ENCODE measurements at places on chromosomes 11 and 22.

DNA sequence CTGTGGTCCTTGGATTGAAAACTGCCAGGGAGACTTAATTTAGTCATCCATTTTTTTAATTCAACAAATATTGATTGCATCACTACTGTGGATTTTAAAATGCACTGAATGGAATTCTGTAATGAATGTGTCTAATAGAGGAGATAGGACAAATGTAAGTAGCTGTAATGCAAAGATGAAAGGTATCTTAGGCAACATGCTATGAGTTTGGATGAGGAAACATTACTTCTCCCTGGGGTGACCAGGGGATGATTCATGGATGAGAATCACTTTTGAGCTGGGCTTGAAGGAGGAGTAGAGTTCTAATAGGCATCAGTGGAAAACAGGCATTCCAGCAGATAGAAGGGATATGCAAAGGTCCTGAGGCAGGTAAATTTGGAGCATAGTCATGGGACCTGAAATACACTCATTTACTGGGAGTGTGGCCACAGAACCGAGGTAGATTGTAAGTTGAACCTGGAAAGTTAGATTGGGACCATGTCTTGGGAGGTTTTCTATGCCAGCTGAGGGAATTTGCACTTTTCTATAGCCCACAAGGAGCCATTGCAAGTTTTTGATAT lies 43.4 kb downstream of the PKNOX2 start:
- no peak for DNase-seq

GRCh38 chr11:63629426-63629825 lies 15.2 kb upstream of the PLAAT3 start:
- no peak for DNase-seq

DNA sequence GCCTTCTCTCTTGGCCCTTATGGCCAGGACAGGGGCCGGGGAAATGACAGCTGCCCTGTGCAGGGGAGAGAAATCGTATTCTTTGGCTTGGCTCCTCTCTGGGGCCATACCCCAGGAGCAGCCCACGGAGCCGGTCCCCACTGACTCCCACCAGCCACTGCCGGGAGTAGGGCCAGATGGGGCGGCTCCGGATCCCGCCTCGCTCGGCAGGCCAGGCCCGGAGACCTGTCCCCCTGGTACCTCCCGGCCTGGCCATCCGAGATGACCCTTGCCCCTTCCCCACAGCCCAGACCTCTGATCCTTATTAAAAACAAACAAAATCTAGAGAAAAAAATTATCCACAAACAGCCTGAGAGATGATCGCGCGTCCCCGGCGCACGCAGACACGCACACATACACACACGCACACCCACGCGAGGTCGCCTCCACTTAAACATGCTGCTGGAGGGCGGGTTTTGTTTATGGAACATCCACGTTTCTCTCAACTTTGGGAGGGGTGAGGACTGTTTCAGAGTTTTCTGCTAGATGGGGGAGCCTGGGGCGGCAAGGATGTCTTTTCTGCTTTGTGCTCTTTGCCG lies 59.1 kb downstream of the IGLL1 start:
- DNase-seq, result peak; percentile 64

GRCh38 chr11:12290477-12290922 lies 86.9 kb upstream of the PARVA start:
- no peak for DNase-seq

GRCh38 chr11:119125821-119126220 lies 4.4 kb downstream of the HINFP start:
- DNase-seq, result no peak

DNA sequence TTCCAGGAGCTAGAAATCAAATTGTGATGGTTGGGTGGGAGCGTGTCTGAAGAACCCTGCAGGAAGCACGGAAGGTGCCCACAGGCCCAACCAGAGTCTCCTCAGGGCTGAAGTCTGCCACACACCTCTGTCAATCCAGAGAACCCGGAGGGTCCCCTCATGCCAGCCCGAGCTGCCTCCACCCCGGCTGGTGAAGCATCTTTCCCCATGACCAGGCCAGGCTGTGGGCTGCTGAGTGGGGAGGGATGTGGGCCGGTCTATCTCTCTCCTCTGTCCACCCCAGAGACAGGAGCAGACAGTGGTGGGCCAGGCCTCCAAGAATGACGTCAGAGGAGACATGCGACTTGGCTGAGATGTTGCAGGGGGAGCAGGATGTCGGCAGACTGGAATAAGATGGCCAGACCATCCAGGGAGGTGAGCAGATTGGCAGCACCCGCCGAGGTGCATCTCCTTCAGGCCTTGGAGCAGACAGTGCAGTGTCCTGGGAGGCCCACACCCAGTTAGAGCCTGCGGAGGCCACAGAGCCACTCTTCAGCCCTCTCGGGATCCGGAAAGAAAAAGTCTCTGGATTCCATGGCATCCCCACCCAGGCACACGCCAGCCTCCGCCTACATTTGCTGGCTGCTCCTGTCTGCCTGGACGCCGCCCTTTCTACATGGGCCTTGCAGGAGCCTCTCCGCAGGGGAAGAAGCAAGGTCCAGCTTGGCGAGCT lies 1524.9 kb downstream of the BRD1 start:
- no peak for DNase-seq

DNA sequence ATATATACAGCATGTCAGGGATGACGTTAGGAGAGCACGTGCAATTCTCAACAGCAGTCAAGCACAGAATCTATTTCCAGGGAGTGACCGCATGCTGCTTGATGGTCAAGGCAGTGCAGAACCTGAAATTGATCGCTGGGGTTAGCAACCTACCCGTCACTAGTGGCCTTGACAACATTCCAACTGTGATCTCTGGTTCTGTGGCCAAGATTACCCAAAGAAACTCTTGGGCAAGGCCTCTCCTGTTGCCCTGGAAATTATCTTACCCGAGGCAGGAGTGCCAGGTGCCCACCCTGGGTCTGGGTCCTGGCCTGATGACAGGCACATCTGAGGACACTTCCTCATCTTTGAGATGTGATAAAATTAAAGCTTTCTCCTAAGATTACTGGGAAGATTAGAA lies 2.2 kb downstream of the TM7SF2 start:
- DNase-seq, result no peak

- no peak for DNase-seq
Measured at GRCh38 chr22:45877651-45878050, 99.3 kb downstream of the WNT7B start.

DNA sequence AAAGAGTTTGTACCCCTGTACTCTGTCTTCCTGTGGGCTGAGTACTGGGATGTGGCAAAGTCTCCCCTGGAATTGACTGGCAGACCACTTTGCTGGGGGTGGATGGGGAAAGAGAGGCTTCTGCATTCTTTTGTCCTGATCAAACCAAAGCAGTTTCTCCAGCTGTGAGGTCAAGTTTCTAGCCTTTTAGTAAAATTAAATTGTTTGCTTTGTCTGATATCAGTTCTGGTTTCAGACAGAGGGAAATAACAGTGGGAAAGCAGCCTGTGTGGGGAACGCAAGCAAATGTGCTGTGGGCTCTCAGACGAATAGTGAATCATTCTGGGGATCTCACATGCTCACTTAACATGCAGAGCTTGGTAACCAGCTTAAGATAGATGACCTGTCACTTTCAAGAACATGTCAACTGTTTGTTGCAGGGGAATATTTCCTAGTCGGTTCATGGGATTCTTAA lies 151.6 kb downstream of the FAT3 start:
- DNase-seq, result no peak

DNA sequence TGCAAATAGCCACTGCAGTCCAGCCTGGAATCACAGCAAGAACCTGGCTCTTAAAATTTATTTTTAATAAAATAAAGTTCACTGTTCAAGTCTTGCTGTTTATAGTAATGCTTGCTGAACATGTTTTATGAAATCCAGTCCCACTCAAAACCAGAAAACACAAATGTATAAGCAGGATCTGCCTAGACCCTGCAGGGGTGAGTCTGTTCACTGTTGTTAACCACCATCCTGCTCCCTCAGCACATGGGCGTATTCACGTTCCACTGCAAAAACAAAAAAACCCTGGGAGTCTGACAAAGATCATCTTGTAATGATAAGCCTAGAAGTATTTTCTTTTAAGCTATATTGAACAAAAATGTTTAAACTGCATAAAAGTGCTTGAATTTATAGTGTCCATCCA lies 45.0 kb upstream of the CTTN start:
- DNase-seq, result no peak

- DNase-seq, result no peak
Measured at GRCh38 chr22:42430528-42431125, 1.6 kb downstream of the NFAM1 start.

GRCh38 chr22:43142880-43143562 lies at the start of gene MCAT:
Gene MCAT (minus strand): TSS chr22:43143398. CDS start chr22:43143348, 50 bp downstream.
- peak; percentile 84 for DNase-seq

- no peak for DNase-seq
Measured at GRCh38 chr22:38758276-38758945, 2.6 kb upstream of the SUN2 start.

DNA sequence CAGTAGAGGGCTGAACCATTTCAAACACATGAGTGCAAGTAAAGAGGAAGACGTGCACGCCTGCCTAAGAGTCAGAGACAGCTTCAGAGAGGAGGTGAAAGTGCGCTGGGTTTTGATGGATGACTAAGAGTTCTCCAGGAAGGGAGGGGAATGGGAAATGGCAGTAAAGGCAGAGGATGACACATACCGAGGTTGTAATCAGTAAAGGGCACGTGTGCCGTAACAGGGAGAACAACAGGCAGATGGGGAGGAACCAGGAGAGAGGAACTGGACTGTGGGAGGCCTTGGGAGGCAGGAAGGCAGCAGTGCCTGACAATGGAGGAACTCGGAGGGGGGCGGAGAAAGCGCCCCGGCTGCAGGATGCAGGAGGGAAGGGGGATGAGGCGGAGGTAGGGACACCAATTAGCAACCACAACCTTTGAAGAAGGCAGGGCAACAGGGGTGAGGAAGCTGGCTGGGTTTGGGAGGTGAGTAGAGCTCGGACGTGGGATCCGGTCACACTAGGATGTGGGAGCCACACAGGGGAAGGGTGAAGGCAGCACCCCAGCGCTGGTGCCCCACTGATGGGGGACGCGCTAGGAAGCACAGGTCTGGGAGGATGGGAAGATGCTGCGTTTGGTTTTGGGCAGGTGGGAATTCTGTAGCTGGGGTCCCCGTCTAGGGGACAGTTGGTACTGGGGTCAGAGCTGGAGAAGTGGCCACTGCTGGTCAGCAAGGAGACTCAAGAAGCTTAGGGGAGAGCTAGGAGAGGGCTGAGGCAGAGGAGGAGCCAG lies 67.4 kb downstream of the SCUBE1 start:
- DNase-seq, result no peak

GRCh38 chr22:21450858-21451353 lies 16.3 kb upstream of the TMEM191C start:
- no peak for DNase-seq

GRCh38 chr11:19723572-19724342 lies 11.1 kb downstream of the NAV2 start:
- DNase-seq, result peak; percentile 43

- peak; percentile 39 for DNase-seq
Measured at GRCh38 chr11:96088914-96089313, 165.0 kb upstream of the MTMR2 start.

DNA sequence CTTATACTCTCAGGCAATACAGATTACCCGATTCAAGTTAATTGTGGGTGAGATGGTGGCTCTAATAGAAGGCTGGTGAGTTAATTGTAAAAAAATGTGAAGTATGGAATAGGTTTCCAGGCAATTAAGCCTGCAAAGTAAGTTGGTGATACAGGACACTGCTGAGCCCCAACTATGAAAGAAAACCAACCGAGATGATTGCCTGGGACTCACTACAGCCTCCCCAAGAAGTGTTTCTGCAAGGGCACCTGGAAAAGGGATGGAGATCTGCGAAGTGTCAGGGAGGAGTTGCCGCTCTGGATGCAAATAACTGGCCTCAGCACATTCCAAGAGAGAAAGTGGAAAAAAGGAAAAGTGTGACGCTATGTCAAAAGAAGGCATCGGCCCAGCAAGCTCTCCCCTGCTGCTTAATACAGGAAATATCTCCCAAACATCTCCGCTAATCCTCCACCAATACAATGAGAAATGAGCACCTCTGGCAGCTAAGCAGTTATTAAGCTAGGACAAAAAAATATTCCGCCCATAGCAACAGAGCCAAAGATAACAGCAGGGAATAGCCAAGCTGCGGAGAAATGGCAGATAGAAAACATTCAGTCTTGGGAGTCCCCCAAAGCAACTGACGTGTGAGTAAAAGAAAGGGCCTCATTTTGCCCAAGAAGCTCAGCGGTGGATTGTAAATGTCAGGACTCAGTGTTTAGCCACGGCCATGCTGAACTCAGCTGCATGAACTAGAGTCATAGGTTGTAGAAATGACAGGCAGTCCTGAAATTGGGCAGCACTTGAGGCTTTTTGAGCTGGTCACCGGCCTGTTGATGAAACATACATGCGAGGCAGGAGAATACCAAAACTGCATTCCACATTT lies 133.7 kb downstream of the SNX19 start:
- DNase-seq, result peak; percentile 80

DNA sequence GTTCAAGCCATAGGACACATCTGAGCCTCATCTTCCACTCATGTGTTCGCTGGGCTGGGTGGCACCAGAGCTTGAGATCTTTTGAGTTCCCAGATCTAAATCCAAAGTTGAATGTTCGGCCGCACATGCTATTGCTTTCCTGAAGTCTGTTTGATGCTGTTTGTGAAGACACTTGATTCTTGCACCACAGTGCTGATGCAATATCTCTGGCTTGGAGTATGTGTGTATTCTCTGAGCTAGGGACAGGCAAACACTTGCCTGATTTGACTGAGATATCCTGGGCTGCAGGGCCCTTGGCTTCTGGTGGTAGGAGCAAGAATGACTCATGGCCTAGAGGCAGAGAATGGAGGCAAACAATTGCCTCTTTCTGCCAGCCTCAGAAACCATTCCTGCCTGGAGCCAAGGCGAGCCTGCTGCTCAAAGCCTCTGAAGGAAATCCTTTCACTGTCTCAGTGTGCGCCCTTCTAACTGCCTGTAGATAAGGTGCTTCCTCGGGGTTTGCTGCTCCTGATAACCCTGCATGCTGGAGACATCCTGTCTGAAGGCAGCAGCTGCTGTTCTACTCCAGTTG lies 73.0 kb downstream of the CYB5R2 start:
- DNase-seq, result peak; percentile 60

- DNase-seq, result no peak
Measured at GRCh38 chr11:2077061-2077802, 62.0 kb downstream of the IGF2 start.

DNA sequence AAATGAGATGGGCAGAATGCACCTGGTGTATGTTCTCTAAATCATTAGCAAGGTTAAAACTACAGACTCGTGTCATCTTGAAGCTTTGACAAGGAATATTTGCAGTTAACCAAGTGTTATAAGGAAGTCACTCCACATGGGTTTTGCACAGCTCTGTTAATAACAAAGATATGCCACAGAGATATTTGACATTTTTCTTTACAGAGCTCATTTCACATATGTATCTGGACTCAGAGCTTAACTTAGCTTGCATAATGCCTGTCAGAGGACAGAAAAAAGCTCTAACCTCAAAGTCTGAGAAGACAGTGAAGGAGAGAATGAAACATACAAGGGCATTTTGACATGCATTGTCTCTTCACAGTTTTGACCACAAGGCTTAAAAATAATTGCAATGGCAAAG lies 105.5 kb downstream of the C11orf87 start:
- peak; percentile 82 for DNase-seq

GRCh38 chr22:48456449-48456848 lies 1371.2 kb downstream of the BRD1 start:
- DNase-seq, result peak; percentile 25

- DNase-seq, result no peak
Measured at GRCh38 chr22:49564054-49564453, 263.6 kb downstream of the BRD1 start.

GRCh38 chr11:61417670-61418069 lies 12.1 kb downstream of the CPSF7 start:
- DNase-seq, result no peak
